ENCODE measurements at places on chromosomes 11 and 22. TPM values are rescaled to one million over a fixed set of nuclear protein-coding genes. Genes with fewer than 3 reads are reported as not detected.

The APOA1 gene
- total RNA-seq: 0.87 TPM

The RAB36 gene
- 2.6 TPM for total RNA-seq

The C11orf21 gene
- 237 TPM for total RNA-seq

The MS4A15 gene
- total RNA-seq: not detected

The BTG4 gene
- not detected for total RNA-seq

The OR52I2 gene
- total RNA-seq: not detected

The APOBEC3A gene
- 4.3 TPM for total RNA-seq

DNA sequence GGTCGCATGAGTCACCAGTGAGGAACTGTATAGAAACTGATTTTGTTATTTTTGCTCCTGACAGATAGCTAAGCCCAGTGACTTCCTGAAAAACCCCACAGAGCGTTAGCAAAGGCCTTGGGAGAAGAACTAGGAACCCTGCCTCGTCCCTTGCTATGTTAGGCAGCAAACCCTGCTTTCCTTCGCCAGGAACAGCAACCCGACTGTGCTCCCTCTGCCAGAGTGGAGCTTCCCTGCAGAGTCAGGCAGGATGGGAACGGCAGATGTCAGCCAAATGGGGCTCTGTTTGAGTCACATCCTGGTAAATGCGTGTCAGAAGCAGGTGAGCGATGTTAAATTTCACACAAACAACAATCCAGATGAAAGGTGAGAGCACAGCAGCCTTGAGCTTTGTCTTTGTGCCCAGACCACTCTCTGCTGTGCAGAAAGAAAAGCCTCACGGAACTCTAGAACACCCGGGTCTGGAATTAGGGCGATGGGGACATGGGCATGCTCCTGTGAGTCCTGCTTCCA, 186.6 kb downstream of the ADAMTS15 start:
- no peak for DNase-seq

- DNase-seq: no peak
Measured at GRCh38 chr11:34738237-34738636, 117.3 kb downstream of the EHF start.

- peak; percentile 66 for DNase-seq
Measured at GRCh38 chr11:114183044-114183511, 113.1 kb upstream of the NNMT start.

DNA sequence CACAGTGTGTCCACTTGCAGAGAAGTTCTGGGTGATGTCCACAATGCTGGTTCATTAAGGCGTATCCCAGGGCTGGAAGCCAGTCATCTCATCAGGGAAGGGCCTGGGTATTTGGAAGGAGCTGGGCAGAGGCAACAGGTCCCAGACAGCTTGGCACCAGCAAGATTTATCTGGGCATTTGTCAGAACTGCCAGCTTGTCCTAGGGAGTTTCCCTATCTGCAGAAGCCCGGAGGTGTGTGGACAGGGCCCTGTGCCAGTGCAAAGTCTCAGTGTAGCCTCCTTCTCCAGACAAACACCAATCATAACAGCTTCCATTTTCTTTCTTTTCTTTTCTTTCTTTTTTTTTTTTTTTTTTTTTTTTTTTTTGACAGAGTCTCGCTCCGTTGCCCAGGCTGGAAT, 125.3 kb upstream of the TIMP3 start:
- DNase-seq: no peak

- no peak for DNase-seq
Measured at GRCh38 chr11:72336163-72336562, 92.2 kb upstream of the PHOX2A start.

DNA sequence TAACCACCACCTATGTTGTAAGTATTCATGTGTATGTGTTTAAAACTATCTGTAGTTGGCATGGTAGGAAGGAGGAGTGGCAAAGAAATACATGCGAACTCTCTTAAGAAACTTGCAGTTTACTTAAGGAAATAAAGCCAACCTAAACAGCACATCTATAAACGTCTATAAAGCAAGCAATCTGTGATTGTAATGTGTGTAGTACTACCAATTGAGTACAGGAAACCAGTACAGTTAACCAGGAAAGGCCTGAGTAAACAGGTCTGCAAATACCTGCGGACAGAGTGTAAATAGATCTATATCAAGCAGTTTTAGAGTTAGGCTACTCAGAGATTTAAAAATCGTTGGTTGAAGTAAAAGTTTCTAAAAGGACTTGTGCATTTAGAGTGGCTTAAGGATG, 59.5 kb upstream of the AMOTL1 start:
- no peak for DNase-seq

DNA sequence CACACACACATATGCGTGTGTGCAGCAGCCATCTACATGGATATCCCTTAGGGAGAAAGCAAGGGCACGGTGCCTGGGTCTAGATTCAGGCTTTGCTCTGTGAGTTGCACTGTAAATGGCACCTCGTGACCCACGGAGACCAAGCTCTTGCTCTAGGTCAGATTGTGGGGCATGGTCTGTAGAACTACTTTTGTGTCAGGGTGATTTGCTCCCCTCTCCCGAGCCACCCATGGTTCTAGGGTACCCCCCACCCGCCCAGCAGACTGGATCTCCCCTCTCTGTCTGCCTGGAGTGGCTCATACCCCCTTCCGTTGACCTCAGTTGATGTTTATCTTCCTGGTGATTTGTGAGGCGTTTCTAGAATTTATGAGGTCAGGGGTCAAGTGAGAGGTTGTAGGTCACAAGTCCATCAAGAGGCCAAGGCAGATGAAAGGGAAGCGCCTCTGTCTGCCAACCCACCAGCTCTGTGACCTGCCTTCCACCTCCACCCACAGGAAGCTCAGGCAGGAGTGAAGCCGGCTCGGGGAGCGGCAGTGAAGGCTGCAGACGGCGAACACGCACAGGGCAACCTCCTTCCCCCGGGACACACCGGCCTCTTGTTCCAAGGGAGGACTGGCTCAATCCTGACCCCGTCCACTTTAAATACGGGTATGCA, 76.2 kb upstream of the TTLL12 start:
- peak; percentile 63 for DNase-seq

DNA sequence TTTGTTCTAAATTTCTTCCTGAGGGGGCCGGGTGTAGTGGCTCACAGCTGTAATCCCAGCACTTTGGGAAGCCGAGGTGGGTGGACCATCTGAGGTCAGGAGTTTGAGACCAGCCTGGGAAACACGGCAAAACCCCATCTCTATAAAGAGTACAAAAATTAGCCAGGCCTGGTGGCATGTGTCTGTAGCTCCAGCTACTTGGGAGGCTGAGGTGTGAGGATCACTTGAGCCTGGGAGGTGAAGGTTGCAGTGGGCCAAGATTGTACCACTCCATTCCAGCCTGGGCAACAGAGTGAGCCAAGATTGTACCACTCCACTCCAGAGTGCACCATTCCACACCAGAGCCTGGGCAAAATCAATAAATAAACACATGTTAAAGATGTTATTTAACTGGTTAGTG, 20.6 kb upstream of the TOP3B start:
- DNase-seq: no peak

DNA sequence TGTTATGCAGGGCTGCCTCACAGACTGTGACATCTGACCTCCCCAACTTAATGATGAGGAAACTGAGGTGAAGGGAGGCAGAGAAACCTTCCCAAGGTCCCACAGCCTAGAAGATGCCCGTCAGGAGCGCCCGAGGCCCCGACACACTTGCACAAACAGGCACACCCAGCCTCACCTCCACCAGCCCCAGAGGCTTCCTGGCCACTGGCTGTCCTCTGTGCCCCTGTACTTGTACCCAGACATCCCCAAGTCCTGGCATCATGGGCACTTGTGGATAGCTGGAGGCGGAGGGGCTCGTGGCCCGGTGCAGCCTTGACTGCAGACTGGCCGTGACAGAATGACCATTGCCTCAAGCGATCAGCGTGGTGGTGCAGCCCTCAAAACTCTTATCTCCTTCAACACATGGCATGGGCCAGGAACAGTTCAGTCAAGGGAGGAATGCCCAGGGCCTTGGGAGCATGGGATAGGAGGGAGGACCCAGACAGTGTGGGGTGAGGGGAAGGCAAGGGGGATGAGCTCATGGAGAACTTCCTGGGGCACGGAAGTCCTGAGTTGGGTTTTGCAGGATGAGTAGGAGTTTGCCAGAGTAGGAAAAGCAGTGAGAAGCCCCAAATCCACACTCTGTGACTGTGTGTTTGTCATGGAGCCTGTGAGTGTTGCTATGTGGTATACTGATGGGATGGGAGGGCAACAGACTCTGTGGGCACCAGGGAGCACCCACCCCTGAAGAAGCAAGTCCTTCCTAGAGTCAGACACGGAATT, 25.8 kb upstream of the PPARA start:
- no peak for DNase-seq

DNA sequence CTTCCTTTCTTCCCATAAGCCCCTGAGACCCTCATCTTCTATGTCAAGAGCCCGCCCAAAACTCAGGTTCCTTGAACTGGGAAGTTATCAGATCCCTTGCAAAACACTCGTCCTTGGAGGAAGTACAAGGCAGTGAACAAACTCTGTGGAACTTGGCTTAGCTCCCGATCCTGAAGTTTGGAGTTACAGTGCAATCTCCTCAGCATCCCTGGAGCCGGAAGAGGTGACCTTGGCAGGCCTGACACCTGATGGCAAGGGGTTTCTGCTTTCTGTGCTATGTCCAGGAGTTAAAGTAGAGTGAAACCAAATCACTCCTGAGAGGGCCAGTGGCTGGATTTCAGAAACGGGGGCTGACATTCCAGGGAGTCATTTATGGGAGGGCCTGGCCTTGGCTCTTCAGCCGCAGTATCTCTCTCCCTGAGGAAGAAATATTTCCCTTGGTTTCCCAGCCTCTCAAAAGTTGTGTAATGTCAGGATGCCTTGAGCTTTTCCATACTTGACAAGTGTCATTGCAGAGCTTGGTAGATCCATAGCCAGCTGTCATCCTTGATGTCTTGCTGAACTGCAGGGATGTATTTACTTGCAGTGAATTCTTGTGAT, 1.9 kb upstream of the GRAMD1B start:
- DNase-seq: no peak

DNA sequence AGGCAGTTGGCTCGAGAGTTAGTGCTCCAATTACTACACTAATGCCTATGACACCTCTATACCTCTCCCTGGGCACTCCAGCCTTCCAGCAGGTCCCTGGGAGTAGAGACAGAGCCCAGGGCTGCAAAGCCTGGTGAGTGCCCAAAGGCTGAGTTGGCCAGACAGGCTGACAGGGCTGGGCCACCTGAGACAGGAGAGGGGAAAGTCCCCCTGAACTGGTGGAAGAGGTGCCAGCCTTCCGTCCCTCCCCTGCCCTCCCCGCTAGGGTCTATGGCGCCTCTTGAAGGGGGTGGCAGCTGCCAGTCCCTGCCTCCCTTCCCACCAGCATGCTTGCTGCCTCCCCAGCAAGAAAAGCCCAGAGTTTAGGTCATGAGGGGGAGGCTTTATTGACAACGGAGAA, 3.0 kb downstream of the KCNJ11 start:
- DNase-seq: no peak

DNA sequence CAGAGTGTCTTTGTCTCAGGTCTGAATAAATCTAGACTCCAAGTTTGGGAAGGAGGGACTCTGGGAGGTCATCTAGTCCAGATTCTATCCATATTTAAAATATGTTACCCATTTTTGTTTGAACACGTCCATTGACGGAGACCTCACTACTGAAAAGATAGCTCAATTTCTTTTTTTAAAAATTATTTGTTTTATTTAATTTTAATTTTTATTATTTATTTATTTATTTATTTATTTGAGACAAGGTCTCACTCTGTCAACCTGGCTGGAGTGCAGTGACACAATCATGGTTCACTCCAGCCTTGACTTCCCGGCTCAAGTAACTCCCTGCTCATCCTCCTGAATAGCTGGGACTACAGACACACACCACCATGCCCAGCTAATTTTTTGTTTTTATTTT, 89.5 kb upstream of the SNX19 start:
- no peak for DNase-seq

DNA sequence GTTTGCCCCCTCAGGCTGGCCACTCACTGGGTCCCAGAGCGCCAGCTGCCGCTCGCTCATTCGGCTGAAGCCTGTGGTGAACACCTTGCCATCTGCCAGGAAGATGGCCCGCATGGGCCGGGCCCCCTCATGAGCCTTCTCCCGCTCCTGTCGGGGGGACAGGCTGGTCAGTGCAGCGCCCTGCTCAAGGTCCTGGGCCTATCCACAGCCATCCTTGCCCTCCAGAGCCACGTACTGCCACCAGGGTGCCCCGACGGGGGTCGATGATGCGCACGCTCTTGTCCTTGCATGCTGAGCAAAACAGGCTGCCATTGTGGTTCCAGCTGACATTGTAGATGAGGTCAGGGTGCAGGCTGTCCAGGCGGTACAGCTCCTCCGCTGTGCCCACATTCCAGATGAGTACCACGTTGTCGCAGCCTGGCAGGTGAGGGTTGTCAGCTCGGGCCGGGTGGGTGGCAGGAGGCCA, 2.1 kb downstream of the CORO1B start:
- peak; percentile 56 for DNase-seq

DNA sequence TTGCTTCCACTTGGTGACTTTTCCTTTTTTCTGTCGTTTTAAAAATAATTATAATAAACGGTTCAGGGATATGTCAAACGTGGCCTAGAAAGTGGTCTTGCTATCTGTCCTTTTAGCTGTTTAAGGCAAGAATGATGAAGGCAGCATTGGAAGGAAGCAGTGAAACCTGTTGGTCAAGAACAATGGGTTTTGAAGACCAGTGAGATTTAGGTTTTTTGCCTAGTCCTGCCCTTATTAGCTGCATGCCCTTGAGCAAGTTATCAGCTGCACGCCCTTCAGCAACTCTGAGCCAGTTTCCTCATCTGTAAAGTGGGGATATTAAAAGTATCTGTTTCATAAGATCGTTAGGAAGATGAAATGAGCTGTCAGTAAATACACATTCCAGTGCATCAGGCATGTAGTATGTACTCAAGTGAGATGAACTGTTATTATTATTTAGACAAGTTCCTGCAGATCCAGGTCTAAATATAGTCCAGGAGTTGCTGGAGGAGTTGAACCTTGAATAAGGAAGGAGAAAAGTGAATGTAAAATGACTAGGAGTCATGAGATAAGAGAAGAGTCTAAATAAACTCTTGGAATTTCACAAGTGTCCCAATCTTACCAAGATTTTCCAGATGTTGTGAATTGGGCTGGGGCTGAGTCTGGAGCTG, 90.8 kb upstream of the HSD17B12 start:
- DNase-seq: no peak

GRCh38 chr22:49046546-49047361, 780.9 kb downstream of the BRD1 start:
- peak; percentile 29 for DNase-seq

DNA sequence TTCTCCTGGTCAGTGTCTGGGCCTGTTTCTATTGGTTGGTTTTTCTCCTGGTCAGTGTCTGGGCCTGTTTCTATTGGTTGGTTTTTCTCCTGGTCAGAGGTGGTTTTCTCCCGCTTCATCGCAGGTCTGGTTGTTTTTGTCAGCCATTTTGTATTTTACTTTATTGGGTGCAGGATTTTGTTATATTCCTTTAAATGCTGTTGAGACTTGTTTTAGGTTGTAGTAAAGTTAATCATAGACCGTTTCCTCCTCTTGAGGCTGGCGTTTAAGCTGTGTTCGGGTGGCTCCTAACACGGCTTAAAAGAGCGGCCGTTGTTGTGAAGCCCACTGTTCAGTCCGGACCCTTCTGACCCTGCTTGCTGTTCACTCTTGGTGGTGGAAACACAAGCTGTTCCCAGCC, 26.2 kb downstream of the ZBED4 start:
- no peak for DNase-seq

GRCh38 chr11:12200279-12200990, 90.0 kb downstream of the MICAL2 start:
- no peak for DNase-seq
